ENCODE measurements at places on chromosomes 7 and 10. TPM values are rescaled to one million over a fixed set of nuclear protein-coding genes. Genes with fewer than 3 reads are reported as not detected.

- DNase-seq: no peak
These were observed 17.5 kb downstream of the CDK13 start for GRCh38 chr7:39967406-39968161.

DNA sequence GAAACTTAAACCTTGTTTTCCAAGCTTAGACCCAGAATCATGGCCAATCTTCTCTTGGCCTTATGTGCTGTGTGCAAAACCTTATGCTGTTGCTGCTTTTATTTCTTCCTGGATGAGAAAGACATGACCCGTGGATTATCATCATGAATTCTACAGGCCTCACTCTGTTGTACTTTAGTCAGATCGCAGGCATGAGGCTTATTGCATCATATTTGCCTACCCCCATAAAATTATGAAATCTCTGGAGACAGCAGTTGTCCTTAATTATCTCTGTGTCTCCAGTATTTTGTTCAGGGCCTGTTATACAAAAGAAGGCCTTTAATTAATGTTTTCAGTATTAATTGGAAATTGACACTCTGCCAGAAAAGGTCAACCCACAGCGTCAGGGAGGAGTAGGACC lies 71.6 kb downstream of the PLCE1 start:
- no peak for DNase-seq

DNA sequence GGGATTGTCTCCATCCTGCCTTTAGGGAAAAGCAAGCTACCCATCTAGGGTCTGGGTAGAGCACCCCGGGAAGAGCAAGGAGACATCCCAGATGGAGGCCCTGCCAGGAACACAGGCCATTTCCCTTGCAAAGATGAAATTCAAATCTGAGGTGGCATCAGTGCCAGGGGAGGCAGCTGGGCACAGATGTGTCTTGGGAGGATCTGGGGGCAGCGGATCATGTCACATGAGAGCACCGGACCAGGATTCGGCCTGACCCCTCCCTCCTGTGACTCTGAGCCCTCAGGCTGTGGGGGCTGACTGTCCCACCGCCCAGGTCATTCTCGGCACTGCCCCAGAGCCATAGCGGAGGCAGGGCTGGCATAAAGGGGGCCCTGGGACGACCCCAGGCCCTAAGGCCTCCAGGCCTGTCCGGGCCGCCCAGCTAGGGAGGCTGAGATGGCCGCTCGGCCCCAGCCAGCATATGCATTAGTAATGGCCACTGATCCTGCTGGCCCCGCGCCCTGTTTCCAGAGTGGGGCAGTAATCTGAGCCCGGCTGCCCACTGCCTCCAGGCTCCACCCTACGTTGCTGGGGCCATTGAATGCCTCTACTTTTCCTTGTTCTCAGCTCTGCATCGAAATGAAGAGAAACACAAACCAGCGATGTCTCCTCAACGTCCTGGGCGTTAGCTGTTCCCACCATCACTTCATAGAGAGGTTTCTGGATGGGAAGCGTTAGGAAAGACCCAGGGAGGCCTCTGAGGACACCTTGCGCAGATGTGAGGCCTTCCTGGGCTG lies 148.5 kb downstream of the UBE2H start:
- no peak for DNase-seq

C10orf53 gene
- not detected for polyA plus RNA-seq

DNA sequence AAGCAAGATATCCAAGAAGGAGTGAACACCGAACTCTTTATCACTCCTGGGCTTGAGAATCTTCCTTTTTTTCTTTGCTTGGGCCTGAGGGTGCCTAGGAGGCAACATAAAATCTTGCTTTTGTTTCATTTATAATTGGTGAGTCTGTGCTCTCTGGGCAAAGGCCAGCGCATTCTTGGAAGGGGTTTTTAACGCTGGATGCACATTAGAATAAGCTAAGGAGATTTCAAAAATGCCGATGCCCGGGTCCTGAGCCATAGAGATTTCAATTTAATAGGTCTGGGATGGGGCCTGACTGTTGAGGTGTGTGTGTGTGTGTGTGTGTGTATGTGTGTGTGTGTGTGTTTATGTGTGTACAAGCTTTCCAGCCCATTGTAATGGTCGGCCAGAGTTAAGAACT lies 62.0 kb upstream of the SORCS3 start:
- no peak for DNase-seq

DNA sequence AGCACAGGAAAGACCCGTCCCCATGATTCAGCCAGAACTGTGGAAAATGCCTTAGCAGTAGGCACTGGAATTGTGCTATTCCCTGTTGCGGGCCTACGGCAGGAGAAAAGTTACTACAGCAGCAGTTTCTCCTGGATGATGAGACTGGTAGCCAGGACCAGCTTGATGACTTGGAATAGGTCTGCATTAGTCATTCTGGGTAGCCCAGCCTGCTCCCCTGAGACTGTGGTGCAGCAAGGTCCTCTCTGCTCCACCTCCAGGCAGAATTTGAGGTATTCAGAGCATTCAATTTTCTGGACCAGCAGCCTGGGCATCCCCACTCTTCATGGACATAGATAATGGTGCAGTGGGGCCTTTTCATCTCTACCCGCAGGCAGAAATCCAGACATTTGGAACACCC lies 490.0 kb downstream of the SH2D4B start:
- no peak for DNase-seq

GRCh38 chr10:59879363-59879913 lies 26.9 kb downstream of the CCDC6 start:
- DNase-seq: no peak

- DNase-seq: no peak
These were observed 863.6 kb downstream of the NRG3 start for GRCh38 chr10:82738592-82738991.
